ENCODE measurements at places on chromosomes 2 and 18. TPM values are rescaled to one million over a fixed set of nuclear protein-coding genes. Genes with fewer than 3 reads are reported as not detected.

MAPK4 gene
- not detected for total RNA-seq

DNA sequence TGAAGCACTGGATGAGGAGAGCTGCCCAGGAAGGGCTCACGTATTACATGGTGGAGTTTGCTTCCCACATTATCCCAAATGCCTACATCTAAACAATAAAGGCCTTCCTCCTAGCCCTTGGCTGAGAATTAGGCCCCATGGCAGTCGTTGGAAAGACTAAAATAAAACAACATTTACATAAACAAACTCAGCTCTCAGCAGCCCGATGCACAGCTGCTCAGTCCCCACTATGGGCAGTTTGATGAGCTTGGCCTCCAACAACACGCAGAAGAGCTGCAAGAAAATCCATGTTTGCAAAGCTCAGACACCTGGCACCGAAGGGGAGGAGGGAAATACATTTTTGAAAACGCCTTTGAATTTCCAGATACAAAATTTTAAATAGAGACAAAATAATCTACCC is 352.4 kb downstream of the EIPR1 start:
- H3K27ac ChIP-seq = no peak overlapping the region
- no peaks in the 10 kb centered on the region for H3K36me3 ChIP-seq
- no peak for DNase-seq
- no peaks in the 10 kb centered on the region for H3K4me1 ChIP-seq
- no peak overlapping the region for H3K4me3 ChIP-seq

DNA sequence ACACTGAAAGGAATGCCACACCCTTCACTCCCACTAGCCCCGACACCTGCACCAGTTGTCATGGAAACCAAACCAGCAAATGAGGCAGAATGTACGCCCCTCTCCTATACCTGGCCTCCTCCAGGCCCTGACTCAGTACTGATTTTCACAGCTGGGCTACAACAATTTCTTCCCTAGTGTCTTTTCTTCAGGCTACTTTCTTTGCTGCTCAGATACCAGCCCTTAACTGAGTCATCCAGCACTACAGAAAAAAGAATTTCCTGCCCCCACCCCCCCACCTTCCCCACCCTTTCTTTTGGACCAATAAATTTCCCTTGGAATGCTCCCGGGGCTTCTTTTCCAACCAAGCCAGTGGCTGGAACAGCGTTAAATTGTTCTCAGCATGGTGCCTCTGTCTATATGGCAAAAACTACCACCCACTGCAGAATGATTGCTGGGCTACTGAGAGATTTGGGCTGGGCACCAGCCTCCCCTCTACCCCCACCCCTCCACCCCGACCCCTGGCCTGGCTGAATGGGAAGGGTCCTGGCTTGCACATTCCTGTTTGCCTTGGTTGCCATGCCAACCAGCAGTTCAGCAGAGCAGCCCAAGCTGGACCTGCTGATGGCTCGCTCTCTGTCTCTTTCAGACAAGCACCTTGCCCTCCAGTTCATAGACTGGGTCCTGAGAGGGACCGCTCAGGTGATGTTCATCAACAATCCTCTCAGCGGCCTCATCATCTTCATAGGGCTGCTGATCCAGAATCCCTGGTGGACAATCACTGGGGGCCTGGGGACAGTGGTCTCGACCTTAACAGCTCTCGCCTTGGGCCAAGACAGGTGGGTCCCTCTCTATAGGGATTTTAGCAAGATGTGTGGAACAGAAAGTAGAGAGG is 11.3 kb downstream of the SLC14A2 start:
- peak overlapping the region; percentile 24 for H3K4me3 ChIP-seq
- H3K27ac ChIP-seq = peak overlapping the region; percentile 85
- no peaks in the 10 kb centered on the region for H3K36me3 ChIP-seq
- peaks cover 16% of the 10 kb centered on the region for H3K27me3 ChIP-seq
- no peak for DNase-seq

GRCh38 chr18:66872277-66872676 is 268.4 kb upstream of the CDH19 start:
- H3K4me3 ChIP-seq = no peak overlapping the region
- H3K4me1 ChIP-seq = no peaks in the 10 kb centered on the region
- H3K36me3 ChIP-seq = no peaks in the 10 kb centered on the region
- H3K27ac ChIP-seq = no peak overlapping the region
- no peak for DNase-seq

DNA sequence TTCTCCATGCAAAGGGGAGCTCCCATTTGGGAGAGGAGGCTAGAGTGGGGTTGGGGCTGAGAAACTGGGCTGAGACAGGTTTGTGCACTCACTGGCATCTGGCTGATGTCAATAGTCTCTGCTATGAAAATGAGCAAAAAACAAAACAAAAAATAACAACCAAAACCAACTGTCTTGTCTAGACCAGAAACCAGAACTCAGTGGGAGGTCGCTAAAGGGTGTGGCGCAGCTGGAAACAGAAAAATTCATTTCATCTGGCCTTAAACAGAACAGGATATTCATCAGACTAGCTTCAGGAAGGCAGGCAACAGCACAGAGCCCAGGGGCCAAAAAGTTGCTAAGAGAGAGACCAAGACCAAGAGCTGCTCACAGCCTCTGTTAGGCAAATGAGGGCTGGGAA is 126.1 kb downstream of the THNSL2 start:
- no peaks in the 10 kb centered on the region for H3K27me3 ChIP-seq
- no peak for DNase-seq
- no peak overlapping the region for H3K27ac ChIP-seq
- no peaks in the 10 kb centered on the region for H3K4me1 ChIP-seq
- no peak overlapping the region for H3K4me3 ChIP-seq

DNA sequence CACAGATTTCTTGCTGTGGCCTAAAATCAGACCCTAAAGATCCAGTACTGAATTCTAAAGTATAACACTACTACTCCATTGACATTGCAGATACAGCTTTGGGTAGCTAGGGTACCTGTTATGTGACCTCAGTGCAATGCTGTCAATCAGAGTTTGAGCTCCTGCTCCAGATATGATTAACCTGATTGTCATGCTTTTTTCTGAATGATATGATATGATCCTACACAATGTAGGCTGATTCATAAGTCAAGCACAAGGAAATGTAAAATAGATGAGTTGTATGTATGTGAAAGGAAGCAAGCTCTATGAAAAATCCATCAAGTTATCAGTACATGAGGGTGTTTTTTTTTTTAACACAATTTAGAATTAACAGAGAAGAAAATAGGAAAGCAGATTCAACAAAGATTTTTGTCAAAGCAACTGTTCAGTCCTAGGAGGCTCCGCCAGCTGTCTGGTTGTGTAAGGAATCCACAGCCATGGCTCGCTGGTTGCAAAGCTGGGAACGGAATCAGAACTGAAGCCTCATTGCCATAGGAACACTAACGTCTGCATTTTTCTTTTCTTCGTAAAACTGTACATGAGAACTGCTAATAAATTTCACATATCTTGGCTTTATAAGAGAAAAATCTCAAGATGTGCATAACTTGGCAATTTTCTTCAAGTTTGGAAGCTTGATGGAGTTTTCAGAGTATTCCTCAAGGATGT is 52.9 kb downstream of the NR4A2 start:
- no peaks in the 10 kb centered on the region for H3K4me1 ChIP-seq
- peaks cover 20% of the 10 kb centered on the region for H3K27me3 ChIP-seq
- no peak overlapping the region for H3K27ac ChIP-seq
- H3K36me3 ChIP-seq = no peaks in the 10 kb centered on the region
- DNase-seq = no peak
- no peak overlapping the region for H3K4me3 ChIP-seq

DNA sequence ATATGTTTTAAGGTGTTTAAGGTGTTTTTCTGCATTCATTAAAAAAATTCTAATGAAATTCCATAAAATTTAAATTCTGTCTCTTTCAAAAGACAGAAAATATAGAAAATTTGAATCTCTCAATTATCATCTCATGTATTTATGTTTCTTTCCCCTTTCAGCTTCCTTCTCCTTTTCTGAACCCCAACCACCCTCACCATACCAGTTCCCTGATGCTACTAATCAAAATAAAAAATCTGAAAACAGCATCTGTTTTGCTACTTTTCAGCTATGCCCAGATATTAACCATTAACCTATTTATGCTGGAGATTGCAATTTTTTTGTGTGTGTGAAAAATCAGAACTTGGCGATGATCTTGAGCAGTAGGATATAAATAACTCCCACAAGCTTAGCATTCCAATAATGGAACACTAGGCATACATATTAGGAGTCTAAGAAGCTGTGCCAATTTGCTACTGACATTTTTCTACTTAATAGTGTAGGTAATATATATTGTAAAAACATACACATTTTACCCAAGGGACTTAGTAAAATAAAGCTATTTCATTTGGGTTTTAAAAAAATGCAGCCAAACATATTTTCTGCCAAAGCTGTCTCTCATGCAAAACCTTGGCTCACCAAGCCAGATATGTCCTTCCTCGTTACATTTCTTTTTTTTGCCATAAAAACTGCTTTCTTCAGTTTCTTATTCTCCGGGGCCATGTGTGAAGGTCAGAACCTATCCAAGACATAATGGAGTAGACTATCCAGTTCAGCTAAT is 32.6 kb upstream of the AGPS start:
- DNase-seq = no peak
- peaks cover 2% of the 10 kb centered on the region for H3K4me1 ChIP-seq
- H3K4me3 ChIP-seq = no peak overlapping the region
- H3K36me3 ChIP-seq = no peaks in the 10 kb centered on the region
- no peak overlapping the region for H3K27ac ChIP-seq

DNA sequence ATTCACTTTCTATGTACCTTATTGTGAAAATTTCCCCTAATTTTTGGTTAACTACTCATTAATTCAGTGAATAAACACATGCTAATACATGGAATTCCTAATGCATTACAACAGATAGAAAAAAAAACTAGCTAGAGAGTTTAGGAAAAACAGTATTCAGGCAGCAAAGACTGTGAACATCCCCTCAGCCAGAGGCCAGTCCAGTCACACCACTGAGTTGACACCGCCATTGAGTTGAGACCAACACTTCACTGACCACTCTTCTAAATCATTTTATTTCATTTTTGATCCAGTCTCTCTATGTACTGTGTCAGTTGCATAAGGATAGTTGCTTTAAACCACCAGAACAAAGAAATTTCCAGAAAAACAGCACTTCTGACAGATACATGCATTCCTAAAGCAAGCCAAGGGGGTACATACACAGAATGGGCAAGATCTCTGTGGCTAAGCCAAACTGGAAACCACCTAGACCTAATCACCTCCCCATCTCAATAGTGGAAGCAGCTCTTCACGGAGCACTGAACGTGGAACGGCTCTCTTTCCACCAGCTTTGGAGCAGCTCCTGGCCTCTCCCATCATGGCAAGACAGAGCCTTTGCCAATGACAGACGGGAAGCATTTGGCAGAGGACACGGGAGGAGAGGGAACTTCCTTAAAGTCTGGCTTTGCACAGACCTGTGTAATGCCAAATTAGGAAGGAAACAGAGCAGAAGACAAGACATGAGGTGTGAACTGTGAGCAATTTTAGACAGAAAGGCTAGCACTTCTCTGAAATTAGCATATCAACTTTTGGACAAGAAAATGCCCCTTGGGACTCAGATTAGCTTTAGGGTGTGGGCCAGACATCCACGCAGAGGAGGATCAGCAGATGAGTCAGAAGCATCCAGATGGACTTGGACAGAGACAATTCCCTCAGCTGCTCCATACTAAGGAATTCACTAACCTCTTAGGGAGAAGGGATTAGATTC is 36.4 kb downstream of the CACNB4 start:
- no peak for DNase-seq
- H3K27me3 ChIP-seq = peaks cover 2% of the 10 kb centered on the region
- no peak overlapping the region for H3K4me3 ChIP-seq
- H3K4me1 ChIP-seq = peaks cover 21% of the 10 kb centered on the region
- H3K27ac ChIP-seq = peak overlapping the region; percentile 69
- peaks cover 4% of the 10 kb centered on the region for H3K36me3 ChIP-seq

DNA sequence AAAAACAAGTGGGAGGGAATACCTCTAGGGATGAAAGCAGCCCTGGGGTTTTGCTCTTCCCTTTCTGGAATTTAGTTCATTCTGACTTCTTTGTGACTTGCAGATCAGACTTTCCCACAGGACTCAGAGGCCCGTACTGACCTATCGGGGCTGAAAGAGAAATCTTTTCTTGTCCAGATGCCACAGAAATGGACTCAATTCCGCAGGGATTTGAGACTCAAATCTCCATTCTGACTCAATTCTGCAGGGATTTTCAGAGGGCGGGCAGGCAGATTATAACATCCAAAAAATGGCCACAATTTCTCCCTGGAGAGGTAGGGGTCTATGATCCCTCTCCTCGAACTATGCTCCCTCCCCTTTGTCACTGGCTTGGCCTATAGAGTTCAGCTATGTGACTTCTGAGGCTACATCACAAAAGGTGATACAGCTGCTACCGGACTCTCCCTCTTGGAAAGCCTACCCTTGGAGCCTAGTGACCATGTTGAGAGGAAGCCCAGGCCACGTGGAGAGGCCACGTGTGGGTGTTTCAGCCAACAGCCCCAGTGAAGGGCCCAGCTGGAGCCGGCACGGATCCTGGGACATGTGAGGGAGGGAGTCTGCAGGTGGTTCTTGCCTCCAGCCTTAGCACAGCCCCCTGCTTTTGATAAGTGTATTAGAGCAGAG is 4.8 kb upstream of the EFHD1 start:
- peaks cover 45% of the 10 kb centered on the region for H3K4me1 ChIP-seq
- H3K4me3 ChIP-seq = no peak overlapping the region
- H3K27ac ChIP-seq = peak overlapping the region; percentile 41

Measured in osteocyte (in vitro differentiated cells).